NCI-H1105 (cell line): ENCODE measurements at places on chromosomes 5 and 9.

GRCh38 chr9:125861405-125862058, 114.4 kb downstream of the PBX3 start:
- no peak for DNase-seq

DNA sequence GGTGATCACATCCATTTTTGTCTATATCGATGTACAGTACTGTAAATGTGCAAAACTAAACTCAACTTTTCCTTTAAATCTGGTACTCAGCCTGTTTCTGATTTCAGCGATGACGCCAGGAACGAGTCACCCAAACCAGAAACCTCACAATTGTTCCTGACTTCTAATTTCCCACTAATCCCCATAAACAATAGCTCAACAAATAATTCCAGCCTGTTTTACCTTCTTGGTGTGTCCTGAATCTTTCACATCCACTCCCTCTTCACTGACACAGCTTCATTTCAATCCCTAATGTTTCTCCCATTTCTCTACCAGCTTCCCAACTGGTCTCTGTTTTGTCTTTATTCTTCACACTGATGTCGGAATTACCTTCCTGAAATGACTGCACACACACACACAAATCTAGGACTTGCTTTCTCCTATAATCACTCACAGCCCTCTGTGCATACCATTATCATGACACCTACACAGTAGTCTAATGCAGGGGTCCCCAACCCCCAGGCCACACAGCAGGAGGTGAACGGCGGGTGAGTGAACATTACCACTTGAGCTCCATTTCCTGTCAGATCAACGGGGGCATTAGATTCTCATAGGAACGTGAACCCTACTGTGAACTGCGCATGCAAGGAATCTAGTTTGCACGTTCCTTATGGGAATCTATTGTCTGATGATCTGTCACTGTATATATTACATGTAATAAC, 97.8 kb upstream of the SLC30A5 start:
- DNase-seq, result no peak

GRCh38 chr9:99140685-99141314, 35.9 kb downstream of the TGFBR1 start:
- no peak for DNase-seq

GRCh38 chr5:148972974-148973374, 89.9 kb downstream of the SH3TC2 start:
- no peak for DNase-seq

- no peak for DNase-seq
Measured at GRCh38 chr5:105501315-105501714, 1938.7 kb upstream of the NUDT12 start.

- no peak for DNase-seq
Measured at GRCh38 chr5:31847354-31847753, 208.4 kb downstream of the PDZD2 start.

DNA sequence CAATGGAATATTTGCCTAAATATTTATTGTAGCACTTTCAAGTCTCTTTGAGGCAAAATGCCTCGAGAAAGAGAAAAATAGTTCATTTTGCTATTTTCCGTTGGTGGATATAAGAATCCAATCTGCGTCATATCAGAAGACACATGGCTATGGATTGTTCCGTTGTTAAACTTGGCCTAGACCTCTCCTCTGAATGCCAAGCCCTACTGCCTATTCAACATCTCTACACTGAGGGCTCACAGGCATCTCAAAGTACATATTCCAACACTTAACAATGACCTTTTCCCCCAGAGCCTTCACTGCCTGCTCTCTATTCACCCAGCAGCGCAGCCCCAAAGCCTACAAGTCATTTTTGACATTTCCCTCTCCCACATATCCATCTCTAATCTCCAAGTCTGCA, 350.1 kb downstream of the GLIS3 start:
- DNase-seq, result no peak

GRCh38 chr9:133771486-133772482, 33.6 kb upstream of the SARDH start:
- no peak for DNase-seq

GRCh38 chr5:54944364-54944763, 41.0 kb downstream of the ESM1 start:
- no peak for DNase-seq

GRCh38 chr9:71676460-71676859, 91.9 kb downstream of the CEMIP2 start:
- no peak for DNase-seq

DNA sequence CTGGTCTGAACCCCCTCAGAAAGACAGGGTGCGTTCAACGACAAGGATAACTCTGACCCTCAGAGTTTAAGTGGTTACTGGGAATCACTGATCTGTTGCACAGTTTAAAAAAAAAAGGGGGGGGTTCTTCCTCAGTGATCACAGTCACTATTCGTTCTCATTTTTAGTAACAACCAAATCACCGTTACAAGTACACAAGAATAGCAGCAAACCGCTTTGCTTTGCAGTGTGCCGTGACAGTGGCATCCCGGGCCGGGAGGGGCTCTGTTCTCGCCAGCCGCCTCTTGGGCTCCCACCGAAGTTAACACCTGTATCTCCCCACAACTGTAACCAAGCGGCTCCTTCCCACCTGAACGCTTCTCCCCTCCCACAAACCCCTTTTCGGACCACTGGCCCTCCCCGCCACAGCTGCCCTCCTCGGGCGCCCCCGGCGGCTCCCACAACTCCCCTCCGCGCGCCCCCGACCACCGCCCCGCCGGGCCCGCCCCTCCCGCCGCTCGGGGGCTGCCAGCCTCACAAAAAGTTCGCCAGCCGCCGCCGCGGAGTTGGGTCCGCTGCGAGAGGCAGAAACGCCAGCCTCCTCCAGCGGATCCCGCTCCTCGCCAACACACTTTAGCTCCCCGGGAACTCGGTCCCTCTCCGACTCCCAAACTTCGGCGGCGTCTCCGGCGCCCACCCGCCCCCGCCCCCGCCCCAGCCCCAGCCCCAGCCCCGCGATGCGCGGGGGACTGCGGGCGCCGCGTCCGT, 1.2 kb downstream of the SSBP2 start:
- DNase-seq, result no peak

DNA sequence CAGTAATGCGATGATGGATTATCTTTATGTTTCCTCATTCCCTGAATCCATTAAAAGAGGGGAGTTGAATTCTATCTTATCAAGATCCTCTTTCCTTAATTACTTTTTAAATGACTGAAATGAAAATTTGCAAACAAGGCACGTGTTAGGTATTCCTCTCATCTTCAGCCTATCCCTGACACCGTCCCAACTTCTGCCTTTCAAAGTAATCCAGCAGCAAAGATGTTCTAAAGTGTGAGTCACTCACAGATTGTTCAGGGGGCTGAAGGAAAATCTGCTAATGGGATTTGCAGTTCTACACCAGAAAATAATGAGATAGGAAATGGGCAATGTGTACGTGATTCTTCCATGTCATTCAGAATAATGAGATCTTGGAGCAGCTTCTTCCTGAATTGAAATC, 403.0 kb downstream of the ARHGEF28 start:
- DNase-seq, result no peak

- DNase-seq, result no peak
Measured at GRCh38 chr9:91420501-91421127, 3.0 kb downstream of the NFIL3 start.

DNA sequence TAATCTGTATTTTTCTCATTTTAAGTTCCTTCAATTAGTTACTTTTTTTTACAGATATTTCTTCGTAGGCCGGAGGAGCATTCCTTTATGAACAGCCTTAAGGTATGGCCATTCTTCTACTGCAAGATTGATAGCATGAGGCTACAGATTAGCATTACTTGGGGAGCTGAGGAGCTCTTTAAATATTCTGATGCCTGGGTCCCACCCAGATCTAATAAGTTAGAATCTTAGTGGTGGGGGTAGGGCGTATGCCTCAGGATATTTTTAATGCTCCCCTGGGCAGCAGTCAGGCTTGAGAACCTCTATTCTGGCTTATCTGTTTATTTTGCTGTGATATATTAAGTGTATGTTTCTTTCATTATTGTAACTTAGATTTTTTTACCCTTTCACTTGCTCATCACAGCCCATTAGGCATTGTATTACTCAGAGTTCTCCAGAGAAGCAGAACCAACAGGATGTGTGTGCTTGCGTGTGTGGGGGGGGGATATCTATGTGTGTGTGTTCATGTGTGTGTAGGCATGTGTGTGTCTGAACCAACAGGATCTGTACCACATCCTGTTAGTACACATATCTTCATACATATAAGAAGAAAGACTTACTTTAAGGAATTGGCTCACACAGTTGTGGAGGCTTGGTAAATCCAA, 91.8 kb upstream of the MTAP start:
- no peak for DNase-seq

- DNase-seq, result no peak
Measured at GRCh38 chr5:54889826-54890225, 95.6 kb downstream of the ESM1 start.

DNA sequence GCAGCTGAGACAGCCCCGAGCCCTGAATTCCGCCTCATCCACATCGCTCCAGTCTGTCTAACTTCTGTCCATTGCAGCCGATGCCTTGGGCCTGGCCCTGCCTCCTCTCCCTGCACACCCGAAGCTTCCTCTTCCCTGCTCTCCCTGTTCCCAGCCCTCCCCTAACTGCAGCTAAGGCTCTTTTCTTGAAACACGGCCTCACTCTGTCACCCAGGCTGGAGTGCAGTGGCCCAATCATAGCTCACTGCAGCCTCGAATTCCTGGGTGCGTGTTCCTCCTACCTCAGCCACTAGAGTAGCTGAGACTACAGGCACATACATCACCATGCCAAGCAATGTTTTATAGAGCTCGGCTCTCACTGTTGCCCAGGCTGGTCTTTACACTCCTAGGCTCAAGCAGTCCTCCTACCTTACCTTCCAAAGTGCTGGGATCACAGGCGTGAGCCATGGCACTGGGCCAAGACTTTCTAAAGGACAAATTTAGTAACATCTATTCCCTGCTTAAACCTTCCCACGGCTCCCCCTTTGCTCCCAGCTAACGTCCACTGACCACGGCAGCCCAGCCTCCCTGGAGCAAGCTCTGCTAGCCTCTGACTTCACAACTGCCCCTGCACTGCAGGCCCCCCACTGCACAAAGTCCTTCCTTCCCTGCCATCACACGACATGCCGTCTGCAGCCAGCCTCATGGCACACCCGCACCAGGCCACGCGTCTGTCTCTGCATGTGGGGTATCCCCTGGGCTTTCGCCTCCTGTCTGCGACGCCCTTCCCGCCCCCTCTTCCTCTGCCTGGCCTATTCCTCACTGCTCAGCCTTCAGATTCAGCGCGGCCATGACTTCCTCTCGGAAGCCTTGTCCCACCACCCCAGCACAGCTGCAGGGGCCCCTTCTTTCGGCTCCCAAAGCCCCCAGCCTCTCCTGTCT, 28.6 kb downstream of the LAMC3 start:
- no peak for DNase-seq

DNA sequence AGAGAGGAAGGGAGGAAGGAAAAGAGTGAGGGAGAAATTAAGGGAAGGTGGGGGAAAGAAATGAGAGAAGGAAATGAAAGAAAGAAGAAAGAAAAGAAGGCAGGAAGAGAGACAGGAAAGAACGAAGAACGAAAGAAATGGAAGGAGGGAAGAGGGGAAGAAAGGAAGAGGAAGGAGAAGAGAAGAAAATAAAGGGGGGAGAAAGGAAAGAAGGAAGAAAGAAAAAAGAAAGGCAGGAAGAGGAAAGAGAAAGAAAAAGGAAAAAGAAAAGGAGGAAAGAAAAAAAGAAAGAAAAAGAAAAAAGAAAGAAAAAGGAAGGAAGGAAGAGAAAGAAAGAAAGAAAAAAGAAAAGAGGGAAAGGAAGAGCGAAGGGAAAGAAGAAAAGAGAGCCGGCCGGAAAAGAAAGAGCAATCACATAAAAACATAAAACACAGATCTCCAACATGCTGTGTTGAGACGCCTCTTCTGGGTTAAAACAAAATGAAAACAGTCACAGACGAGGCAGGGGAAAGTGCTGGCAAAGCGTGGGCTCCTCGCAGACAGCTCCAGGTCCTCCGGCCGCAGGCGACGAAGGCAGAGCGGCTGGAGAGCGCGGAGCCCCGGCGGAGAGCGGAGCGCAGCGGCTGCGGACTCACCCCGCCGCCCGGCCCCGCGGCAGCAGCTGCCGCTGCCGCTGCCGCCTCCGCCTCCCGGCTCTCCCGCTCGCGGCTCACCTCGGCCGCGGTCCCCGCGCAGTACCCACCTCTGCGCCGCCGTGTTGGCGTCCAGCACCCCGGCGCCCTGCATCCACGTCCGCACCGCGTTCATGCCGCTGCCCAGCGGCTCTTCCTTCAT, 896 bp downstream of the EBF1 start:
- peak; percentile 45 for DNase-seq

GRCh38 chr5:144395704-144396103, 225.0 kb downstream of the KCTD16 start:
- no peak for DNase-seq

GRCh38 chr9:128118971-128119665, 8.4 kb downstream of the PTGES2 start:
- DNase-seq, result no peak

DNA sequence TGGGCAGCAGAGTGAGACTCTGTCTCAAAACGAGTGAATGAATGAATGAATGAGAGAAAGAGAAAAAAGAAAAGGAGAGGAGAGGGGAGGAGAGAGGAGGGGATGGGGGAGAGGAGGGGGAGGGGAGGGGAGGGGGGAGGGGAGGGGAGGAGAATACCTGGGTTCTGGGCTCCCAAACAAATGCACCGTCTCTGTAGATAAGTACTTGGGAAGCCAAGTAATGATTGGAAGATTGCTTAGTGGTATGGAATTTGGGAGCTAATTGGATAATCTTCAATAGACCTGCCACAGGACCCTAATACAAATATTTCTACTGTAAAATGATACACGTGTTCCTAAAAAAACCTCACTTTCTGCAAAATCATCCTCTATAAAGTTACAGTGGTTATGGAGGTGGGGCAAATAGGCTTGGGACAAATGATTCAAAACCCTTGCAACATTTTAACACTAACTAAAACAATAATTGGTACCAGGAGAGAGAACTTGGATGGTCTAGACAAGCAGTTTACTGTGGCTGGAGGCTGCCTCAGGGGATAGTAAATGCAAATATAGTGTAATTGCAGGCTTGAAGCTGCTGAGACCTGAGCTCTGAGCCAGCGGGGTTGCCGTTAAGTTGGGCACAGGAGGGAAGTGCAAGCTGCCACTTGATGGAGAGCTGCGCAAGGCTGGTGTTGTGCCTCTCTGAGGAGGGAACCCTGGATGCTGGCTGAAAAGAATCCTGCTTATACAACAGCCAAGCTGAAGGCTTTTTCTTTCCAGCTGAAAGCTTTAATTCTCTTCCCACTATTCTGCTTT, 3.5 kb downstream of the HEMGN start:
- DNase-seq, result peak; percentile 25

DNA sequence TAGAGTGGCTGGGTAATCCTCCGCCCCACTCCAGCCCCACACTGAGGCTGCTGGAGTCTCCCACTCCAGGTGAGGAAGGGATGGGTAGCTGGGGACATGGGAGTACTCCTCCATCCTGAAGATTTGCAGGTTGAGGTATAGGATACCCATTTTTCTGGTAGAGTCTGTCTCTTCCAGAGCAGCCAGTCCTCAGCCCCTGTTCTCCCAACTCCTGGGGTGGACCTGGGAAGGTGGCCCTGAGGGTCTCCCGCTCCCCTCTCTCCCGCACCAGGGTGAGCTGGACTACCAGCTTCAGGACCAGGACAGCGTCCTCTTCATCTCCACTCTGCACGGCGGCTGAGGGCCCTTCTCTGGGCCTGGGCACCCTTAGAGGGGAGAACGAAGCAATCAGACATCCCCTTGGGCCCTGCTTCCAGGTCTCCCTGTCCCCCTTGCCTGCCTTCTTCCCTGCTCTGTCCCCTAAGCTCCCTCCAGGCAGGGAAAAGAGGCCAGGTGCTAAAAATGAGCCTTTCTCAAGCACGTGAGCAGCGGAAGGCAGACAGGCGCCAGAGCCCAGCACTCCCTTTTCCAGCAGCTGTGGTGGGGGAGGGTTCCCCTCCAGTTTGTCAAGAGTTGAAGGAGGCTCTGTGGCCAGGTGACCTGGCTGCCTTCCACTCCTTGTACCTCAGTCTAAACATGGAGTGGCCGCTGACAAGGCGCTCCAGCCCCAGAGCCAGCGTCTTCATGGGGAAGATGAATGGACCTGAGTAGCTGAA, 18.4 kb downstream of the URM1 start:
- DNase-seq, result peak; percentile 91
